ENCODE measurements at places on chromosomes 2 and 18.
A peak's percentile ranks its signal among the peaks of the same experiment; 100 is the strongest.

DNA sequence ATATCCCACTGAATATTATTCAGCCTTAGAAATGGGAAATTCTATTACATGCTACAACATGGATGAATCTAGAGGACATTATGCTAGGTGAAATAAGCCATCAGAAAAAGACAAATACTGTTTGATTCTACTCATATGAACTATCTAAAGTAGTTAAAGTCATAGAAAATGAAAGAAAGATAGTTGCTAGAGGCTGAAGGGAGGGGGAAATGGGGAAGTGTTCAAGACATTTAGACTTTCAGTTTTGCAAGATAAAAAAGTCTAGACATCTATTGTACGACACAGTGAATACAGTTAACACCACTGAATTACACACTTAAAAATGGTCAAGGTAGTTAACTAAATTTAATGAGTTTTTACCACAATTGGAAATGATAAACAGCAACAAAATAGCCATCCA, 835.9 kb upstream of the CHAC2 start:
- DNase-seq: peak; percentile 17

- peak; percentile 32 for DNase-seq
Measured at GRCh38 chr2:70901227-70902066, 34.3 kb upstream of the ATP6V1B1 start.

GRCh38 chr2:131104487-131105155, 515 bp upstream of the PLEKHB2 start:
- DNase-seq: peak; percentile 62

DNA sequence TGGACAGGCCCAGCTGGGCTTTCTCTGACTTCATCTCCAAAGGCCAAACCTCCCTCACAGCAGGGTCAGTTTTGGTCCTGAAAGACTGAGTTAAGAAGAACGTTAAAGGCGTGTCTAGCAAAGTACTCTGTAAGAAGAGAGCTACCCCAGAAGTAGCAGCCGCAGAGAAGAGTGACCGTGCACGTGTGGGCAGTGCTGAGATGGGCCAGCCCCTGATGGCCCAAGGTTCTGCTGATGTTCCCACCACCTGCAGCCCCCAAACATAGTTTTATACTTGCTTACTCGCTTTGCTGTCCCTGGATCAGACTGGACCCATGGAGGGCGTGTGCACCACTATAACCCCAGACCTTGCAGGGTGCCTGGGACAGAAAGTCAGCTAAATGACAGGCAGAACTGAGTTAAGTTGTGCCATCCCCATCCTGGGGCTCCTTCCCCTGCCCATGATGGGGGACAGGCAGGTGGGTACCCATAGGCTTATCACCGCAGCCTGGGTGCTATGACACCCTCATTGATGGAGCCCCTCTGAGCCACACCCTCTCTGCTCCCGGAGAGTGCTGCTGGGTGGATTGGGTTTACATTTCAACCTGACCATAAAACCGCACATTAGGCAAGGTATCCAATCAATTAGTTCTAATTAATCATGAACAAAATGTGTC, 367.3 kb upstream of the HS6ST1 start:
- no peak for DNase-seq

DNA sequence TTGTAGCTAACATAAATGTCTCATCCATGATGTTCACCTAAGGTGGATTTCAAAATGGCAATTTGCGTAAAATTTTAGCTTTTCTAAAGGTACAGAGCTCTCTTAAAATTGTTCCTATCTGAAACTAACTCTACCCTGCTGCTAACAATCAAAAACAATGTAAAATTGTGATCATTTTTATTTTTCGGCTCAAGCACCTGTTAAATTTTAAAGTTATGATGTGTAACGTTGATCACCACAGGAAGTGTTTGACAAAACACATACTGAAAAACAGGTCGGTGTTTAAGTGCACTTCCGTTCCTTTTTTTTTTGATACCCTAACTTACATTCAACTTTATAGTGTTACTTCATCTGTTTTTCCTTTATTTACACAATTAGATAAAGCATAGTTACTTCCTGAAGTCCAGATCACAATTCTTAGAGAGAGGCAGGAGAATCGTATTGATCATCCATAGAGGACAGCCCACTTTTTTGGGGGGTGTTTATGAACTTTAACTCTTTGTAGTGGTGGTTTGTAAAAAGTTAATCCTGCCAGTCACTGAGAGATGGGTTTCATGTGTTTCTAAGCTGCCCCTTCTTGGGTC, 6.0 kb upstream of the NCK2 start:
- no peak for DNase-seq

DNA sequence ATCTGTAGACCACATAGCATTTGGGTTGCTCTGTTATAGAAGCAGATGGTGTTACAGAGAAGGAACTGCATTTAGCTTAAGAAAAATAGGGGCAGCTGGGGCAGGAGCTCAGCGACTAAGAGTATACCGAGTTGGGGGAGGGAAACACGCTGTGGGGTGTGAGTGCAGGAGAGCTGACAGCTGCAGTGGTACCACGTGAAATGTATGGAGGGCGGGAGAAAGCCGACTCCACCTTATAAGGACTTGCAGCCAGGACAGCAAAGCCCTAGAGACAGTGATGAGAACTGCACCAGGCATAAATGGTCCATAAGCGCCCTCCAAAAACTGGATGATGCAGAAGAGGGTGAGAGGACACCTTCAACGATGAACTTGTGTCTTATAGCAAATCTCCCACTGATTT, 237.6 kb downstream of the PRKCE start:
- peak; percentile 86 for DNase-seq

DNA sequence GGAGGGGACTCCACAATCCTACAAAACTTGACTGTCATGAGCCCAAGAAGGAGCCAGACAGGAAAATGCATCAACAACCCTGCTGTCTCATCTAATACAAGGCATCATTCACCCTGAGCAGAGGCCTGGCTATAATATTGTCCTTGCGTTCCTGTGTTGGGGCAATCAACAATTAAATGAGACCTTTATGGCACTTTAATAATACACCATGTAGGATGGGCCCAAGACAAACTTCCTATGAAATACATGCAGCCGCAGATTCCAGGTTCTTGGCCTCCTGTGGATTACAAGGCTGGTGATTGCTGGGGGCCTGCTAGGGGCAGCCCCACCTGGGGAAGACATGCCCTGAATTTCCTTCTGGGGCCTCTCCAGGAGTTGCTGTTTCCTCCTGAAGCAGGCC, 82.8 kb upstream of the PPP1CB start:
- no peak for DNase-seq

GRCh38 chr2:1488181-1488671, 75.0 kb downstream of the TPO start:
- DNase-seq: no peak

DNA sequence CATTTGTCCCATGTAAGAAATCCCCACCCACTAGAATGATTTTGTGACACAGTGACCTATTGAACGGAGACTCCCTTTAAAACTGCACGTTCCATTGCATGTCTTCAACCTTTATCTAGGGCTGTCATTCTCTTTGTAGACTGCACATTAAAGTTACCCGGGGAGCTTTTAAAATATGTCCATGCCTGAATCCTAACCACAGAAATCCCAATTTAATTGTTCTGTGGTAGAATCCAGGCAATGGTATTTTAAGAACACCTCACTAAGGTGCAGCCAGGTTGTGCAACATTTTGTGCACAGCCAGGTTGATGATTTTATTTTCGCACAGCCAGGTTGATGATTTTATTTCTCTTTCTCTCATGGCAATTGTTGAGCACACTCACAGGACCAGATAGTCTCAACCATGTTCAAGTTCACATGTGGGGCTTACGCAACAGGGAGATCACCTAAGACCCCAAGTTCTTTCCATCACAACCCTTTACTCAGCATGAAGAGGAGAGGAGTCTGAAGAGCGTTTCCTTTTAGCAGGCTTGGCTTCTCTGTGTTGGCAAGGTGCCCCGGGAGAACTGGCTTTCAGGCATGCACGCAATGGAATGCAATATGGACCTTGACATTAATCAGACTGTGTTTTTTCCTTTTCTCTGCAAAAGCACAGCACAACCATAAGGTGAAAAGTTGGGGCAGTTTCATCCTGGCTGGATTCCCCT, 467.3 kb upstream of the ETAA1 start:
- no peak for DNase-seq

All from MV-4-11 (cell line).